ENCODE measurements at places on chromosomes 2 and 18.

- no peak for DNase-seq
Observed at GRCh38 chr18:69217196-69218000, 183.3 kb upstream of the DOK6 start.

DNA sequence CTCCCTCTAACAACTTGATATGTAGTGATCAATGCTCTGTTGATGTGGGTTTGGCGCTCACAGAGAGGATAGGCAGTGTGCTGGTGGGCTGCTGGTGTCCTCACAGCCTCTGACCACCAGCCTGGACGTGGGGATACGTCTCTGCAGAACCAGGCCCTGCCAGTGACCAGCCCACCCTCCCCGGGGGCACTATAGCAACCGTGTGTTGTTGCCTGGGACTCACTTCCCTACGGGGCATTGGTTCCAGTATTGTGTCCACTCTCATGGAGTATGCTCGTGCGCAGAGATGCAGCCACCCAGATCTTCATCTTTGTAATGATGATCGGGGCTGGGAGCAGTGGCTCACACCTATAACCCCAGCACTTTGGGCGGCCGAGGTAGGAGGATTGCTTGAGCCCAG is 180.1 kb downstream of the LDLRAD4 start:
- DNase-seq = no peak

DNA sequence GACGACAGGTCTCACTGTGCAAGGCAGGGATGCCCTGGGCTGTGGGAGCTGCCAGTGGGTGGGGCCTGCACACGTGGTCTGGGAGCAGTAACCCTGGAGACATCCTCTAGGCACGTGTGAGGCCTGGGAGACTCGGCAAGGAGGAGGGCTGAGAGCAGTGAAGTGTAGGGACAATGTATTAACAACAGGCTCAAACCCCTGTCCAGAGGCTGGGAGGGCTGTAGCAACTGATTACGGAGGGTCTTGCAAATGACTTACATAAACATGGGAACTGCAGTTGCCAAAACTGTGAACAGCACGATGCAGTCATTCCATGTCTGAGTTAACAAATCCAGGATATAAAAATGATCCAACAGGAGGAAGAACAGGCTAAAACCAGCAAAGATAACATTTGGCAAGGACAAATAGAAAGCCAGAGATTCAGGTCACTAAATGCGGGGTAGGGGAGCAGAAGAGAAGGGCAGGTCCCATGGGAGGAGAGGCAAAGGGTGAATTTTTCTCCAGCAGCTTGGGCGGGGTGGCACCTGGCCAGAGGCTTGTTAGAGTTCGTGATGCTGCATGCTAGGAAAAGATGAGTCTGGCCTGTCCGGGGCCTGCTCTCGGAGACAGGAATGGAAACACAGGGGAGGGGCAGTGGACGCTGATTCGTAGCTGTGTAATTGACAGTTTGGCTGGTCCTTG is 44.9 kb downstream of the CYP27C1 start:
- no peak for DNase-seq

- DNase-seq = no peak
Observed at GRCh38 chr2:44778221-44778654, 163.3 kb upstream of the SIX3 start.

- no peak for DNase-seq
Observed at GRCh38 chr2:11659851-11660250, 10.1 kb downstream of the NTSR2 start.

DNA sequence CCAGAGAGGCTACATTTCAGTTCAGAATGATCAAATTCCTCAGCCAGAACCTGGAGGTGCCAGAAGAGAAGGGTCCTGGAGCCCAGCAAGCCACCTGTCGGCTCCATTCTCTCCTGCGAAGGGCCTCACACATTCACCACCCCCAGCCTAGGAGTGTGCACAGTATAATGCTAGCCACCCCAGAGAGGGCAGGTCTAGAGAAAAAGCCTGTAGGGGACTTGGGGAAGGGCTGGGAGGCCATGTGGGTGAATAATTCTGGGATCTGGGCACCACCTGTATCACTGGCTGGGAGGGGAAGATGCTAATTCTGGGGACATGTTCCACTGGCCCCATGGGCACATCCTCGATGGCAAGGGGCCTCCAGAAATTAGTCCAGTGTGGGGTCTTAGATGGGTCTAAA is 127.6 kb upstream of the HNMT start:
- DNase-seq = no peak

DNA sequence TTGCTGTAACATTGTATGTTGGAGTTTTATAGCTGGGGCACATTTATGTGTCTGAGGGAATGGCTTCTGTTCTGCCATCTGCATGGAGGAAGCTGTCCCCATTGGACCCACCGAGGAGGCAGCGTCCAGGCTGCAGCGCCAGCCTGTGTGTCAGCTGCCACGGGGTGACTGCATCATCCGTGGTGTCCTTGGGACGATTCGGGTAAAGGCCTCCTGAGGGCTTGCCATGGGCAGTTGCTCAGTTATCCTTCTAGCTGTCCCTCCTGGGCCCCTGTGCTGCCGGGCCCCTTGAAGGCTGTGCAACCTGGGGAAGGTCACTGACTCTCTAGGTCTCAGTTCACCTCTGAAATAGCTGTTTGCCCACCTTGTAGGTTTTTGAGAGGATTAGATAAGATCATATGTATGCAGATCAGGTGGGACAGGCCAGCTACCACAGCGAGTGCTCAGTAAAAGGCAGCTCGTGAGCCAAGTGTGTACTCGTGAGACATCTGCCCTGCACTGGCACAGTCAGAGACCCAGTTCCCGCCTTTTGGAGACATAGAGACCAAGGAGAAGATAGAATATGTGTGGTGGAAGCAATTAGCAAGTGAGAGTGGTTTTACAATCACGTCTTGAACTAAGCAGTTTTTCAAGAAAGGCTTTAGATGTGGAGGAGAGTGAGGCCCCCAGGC is 10.6 kb downstream of the LDLRAD4 start:
- DNase-seq = no peak

DNA sequence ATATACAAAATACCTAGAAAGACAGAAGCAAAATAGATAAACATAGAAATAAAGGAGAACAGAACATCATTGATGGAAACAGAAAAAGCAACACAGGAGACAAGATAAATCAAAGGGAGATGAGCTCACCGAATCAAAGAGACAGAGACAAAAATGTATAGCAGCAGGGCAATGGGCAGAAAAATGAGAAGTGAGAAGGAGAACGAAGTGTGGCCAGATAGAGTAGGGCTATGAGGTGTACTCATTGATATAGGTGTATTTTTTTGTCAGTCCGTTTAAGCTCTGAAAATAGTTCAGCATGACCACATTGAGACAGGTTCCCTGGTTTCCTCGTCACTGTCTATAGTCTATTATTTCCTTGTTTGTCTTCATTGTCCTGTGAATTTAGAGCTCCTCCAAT is 55.1 kb downstream of the SP100 start:
- DNase-seq = no peak

DNA sequence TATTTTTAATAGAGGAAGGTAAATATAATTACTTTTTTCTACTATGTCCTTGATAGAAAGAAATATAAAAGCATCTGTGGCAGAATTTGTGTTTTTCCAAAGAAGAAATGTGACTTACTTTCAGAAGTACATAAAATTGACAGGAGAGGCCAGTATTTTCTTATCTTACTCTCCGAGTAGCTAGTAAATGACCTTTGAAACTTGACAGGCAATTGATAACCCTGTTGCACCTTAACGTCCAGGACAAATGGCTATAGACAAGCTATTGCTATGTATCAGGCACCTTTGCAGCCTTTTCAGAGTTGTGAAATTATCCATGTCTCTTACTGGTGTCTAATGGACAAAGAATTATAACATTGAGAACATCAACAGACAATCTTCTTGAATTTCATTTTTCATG is 63.0 kb upstream of the TNFRSF11A start:
- DNase-seq = no peak

DNA sequence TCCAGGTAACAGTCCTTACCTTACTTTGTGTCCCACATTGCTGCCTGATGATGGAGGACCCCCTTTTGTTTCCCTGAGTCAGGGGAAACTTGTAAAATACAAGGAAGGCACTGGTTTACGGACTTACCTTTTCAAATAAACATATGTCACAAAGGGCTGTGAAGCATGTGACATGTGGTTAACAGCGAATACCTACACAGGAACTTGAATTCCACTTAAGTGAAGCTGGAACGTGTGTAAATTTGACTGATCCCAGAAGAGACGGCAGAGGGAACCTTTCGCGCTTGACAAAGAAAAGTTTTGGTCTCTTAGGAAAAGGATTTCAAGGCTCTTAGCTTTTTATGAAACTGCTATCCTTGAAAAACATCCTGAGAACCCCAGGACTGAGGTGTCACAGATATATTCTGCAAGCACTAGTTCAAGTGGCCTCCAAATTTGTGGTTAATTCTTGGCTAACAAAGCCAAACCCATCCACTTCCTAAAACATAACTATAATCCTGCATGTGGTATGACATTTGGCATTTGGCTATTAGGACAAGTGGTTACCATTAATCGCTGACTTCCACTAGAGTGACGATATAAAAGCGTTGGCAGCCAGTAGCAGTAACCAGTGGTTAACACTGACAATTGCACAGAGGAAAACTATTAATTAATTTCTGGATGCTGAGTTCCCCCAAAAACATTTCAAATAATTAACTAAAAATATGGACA is 55.6 kb downstream of the ITGB6 start:
- no peak for DNase-seq

DNA sequence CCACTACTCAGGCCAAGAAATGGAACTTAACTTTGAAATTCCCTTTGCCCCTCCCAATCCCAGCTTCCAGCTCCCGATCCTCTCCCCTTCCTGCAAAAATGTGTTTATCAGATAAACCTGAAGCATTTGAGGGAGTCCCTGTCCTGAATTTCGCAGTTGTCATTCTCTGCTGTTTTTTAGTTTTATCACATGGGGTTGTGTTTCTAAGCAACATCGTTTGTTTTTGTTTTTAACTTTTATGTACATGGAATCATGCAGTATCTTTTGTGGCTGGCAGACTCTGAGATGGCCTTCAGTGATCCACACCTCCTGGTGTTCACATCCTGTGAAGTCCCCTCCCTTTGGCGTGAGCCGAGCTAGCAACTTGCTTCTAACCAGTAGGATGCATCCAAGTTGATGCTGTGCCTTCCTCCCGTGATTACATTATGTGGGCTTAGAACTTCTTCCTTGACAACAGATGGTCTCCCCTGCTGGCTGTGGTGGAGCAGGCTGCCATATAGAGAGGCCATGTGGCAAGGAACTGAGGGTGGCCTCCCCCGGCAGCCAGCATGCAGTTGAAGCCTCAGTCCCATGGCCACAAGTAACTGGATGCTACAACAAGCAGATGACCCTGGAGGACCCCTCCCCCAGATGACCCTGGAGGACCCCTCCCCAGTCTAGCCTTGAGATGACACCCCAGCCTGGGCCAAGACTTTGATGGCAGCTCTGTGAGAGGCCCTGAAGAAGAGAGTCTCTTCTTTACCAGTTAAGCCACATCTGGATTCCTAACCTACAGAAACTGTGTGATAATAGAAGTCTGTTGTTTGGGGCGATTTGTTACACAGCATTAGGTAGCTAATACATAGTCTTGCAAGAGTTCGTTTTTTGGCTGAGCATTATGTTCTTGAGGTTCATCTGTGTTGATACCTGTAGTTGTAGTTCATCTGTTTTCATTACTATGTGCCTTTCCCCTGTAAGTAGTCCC is 27.7 kb downstream of the SH3BP4 start:
- no peak for DNase-seq

GRCh38 chr2:56053679-56054078 is 130.1 kb upstream of the EFEMP1 start:
- DNase-seq = no peak

DNA sequence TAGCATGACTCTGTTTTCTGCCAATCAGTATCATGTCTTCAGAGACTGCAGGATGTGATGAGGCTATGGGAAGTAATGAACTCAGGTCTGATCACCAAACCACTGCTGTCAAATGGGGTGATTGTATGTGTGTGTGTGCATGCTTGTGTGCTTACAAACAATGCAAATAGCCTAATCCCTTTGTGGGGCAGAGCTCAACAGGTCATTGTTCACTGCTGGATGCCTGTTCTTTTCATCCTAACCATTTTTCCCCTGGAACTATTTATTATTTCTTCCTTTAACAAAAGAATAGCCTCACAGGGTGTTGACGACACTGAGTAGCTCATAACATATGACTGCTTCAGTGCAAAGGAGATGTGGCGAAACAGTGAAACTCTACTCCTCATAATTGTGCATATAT is 55.9 kb downstream of the NXPH2 start:
- DNase-seq = no peak

GRCh38 chr2:49240608-49241007 is 86.3 kb upstream of the FSHR start:
- no peak for DNase-seq

GRCh38 chr2:145739681-145740080 is 1219.8 kb upstream of the ZEB2 start:
- no peak for DNase-seq

DNA sequence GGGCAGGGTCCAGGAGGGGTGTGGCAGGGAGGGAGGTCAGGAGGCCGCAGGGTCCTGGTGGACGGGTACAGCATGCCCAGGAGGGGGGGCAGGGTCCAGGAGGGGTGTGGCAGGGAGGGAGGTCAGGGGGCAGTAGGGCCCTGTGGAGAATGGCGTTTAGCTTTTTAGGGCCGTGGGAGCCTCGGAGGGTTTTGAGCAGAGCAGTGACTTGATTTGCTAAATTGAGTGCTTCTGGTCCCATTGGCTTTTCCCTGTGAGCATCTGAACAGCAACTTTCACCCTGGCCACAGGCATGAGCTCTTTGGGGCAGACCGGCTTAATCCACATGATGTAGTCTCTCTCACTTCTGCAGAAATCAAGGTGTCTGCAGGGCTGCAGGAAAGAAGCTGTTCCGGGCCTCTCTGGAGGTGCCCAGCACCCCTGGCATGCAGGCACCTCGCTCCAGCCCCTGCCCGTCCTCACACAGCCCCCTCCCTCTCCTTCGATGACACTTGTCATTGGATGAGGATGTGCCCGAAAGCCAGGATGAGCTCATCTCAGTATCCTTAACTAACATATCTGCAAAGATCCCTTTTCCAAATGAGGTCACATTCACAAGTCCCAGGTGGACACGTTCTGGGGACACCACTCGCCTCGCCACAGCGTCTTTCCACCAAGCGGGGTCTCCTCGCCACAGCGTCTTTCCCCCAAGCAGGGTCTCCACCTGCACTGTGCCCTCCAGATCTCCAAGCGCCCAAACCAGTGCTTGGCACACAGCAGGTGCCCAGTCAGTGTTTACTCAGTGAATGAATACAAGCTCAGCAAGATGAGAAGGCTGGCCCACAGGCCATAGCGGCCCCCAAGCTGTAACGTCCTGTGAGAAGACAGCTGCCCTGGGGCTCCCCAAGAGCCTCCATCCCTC is 94.0 kb downstream of the NDUFA10 start:
- DNase-seq = peak; percentile 33

Data from activated naive CD4-positive, alpha-beta T cell treated with anti-CD3 and anti-CD28 coated beads, Interleukin-2, amount 50 U/mL, for 72 hours (primary cell).